ENCODE measurements at places on chromosomes 16 and 17. TPM values are rescaled to one million over a fixed set of nuclear protein-coding genes. Genes with fewer than 3 reads are reported as not detected.

P4HB gene
- 844 TPM for total RNA-seq

PRCD gene
- total RNA-seq: 1.9 TPM

- no peak for DNase-seq
Measured at GRCh38 chr17:81902653-81903414, 796 bp downstream of the NPB start.

C16orf86 gene
- 1.7 TPM for total RNA-seq

Measured in umbilical cord (tissue), 2 donors.